ENCODE measurements at places on chromosomes 13 and 19.
A peak's percentile ranks its signal among the peaks of the same experiment; 100 is the strongest.

DNA sequence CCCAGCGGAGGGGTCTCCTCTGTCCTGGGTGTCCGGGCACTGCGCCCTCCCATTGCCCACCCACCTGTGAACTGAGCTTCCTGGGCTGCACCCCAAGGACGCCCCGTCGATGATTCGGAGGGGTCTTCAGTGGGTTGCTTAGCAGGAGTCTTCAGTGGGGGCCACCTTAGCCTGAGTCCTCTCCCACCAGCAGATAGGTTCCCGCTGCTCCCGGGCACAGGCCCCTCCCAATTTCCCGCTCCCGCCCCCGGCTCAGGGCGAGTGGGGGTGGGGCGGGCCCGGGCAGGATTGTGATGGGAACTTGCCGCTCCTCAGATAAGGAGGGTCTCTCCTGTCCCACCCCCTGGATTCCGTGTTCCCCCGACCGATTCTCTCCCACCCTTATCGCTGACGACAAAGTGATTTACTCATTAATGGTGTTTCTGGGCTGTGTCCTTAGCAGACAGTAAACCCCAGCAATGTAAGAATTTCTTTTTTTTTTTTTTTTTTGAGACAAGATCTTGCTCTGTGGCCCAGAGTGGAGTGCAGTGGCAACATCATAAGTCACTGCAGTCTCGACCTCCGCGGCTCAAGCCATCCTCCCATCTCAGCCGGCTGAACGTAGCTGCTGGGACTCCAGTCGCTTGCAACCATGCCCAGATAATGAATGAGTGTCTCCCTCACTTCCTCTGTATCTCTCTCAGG is 655 bp upstream of the S1PR5 start:
- peak; percentile 70 for DNase-seq

DNA sequence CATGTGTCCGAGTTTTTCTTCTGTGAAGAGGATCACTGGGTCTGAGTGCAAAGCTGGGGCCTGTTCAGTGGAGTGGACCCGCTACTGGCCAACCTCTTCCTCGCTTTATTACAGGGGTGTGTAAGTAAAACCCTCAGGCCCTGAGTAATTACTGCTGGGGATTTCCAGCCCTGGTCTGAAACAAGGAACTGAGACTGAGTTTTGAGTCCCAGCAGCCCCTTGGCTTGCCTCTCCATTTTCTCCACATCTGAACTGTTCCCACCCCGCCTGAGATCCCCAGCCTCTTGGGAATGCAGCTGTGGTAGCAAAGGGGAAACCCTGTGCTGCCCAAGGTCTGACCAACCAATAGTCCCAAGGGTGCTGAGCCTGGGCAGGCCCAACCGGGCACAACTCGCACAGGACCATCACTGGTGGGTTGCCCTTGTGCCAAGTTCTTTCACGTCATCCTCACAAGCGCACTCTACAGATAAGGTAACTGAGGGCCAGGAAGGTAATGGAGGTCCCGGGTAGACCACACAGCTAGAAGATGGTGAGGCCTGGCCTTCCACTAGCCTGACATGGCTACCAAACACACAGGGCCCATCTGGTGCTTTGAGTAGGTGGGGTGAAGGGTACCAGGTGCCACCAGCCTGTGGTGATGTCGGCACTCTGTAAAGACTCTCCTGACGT is 13.7 kb upstream of the SLC35E1 start:
- DNase-seq: peak; percentile 67

DNA sequence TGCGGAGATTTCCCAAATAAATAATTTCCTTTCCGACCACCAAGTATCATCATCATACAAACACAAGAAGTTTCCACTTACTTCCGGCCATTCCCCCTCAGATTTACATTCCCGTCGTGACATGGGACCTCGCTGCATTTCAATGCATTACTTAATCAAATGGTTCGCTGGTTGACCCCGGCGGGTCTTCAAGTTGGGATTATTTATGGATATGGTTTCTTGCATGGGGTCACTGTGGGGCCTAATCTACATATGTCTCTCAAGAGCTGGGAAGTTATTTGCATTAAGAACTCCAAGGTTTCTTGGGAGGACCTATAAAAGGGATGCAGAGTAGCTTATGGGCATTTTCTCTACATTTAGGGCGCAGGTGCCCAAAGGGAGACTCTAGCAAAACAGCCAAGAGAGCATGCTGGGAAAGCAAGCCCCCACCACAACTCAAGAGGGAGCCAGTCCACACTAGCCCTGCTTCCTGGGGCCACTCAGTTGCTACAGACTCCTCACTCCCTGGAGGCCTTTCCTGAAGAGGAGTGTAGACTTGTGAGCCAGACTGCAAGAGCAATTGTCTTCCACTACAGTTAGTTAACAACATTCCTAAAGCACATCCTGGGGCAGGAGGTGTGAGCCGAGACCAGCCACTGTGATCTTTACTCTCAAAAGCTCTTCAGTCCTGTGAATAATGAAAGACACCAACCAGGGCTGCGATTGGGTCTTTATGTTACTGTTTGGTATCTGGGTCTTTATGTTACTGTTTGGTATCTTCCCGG is 125.3 kb downstream of the KATNAL1 start:
- peak; percentile 31 for DNase-seq

DNA sequence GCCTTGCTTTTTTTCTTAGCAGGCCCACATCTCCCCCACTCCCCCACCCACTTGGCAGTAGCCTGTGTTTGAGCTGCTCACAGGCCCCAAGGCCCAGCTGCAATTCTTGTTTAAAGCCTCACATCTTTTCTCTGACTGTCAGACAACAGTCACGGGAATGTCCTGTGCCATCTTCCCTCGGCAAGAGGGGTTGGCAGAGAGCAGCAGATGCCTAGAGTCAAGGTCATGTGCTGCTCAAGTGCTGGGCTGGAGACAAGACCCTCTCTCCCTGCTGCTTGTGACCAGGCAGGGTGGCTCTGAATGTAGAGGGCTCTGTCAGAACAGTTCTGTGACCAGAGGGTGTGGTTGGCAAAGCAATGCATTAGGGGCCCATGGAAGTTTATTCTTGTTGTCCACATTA is 47.4 kb downstream of the BBC3 start:
- DNase-seq: no peak

GRCh38 chr13:113915786-113916329 is 52.0 kb upstream of the GAS6 start:
- no peak for DNase-seq

DNA sequence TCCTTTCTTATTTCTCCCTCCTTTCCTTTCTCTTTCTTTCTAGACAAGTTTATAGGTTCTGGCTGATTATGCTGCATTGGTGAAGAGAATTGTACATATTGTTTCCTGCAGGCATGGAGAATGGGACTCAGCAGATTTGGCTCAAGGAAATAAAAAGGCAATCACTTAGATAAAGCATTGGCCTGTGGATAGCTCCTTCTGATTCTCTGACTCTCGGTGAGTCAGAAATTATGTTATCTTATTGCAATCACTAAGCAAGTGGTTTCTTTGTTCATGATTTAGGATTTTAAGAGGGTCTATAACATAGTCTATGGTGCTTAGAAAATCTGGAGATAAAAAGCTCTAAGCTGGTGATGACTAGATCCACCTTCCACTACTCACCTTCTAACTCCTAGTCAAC is 54.0 kb upstream of the POSTN start:
- no peak for DNase-seq

DNA sequence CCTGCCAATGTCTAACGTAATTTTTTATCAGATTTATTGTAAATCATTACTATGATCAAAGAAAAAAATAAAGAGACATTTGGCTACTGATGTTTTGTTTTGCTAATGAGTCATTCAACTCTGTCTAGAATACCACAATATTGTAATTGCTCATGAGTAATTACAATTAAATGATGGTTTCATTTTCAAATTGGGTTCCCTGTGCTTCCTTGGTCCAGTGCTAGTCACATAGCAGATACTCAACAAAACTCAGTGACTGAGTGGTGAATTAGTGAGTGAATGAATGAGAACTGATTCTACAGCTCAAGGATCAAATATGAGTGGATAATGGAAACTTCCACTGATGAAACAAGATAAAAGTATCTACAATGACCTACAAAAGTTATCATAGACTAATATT is 304.7 kb downstream of the POU4F1 start:
- no peak for DNase-seq

- no peak for DNase-seq
These were observed 30.0 kb upstream of the ZNRF4 start for GRCh38 chr19:5425260-5425659.

DNA sequence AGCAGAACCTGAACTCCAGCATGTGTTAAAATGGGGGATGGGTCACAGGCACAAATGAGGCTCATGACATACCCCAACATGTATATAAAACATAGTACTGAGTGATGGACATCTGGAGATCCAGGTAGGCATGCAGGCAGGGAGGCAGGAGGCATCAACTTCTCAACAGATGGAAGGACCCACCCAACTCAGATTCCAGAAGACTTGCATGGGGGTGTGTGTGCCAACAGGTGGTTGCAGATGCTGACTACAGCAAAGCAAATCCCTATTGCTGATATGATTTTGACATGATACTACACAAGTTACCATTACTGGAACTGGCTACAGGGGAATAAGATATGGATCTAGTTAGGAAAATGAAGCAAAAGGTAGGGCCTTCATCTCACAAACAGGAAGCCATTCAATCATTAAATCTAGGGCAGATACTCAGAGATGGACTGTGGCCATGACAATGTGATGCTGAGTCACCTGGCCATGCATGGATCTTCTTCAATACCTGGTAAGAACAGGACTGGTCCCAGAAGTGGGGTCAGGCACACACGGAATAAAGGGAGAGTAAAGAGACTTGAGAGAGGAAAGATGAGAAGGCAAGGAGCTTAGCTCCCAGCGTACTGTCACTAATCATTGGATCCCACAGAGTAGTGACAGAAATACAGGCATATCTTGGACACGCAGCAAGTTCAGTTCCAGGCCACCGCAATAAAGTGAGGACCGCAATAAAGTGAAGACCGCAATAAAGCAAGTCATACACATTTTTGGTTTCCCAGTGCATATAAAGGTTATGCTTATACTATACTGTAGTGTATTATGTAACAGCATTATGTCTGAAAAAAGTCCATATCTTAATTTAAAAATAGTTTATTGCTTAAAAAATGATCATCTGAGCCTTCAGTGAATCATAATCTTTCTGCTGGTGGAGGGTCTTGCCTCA is 91.3 kb downstream of the USP12 start:
- no peak for DNase-seq

GRCh38 chr13:31072041-31072440 is 89.7 kb downstream of the HSPH1 start:
- DNase-seq: no peak

DNA sequence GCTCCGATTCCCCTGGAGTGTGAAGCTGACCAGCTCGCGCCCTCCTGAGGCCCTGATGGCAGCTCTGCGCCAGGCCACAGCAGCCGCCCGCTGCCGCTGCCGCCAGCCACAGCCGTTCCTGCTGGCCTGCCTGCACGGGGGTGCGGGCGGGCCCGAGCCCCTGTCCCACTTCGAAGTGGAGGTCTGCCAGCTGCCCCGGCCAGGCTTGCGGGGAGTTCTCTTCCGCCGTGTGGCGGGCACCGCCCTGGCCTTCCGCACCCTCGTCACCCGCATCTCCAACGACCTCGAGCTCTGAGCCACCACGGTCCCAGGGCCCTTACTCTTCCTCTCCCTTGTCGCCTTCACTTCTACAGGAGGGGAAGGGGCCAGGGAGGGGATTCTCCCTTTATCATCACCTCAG is 20.3 kb downstream of the CKM start:
- no peak for DNase-seq

DNA sequence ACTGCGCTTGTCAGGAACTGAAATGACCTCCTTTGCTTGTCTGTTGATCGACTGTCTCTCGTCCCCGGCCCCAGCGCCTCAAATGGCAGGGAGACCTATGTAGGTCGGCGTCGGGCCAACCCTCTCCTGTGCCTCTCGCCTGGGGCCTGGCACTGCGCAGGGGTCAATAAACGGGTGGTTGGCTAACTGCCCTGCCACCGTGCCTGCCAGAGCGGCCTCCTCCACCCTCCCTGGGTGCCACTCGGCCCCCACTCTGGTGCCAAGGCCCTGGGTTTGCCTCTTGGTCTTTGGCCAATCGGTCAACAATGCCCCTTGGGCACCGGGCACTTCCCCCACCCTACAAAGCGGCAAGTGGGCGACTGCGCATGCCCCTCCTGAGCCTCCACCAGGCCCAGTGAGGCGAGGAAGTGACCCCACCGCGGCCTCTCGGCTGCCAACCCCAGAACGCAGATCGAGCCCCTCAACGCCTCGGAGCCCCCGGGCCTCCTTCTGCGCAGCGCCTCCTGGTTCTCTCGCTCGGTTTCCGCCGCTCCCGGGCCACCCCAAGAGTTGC is 1.1 kb downstream of the KEAP1 start:
- DNase-seq: peak; percentile 86

- DNase-seq: no peak
These were observed 5.5 kb upstream of the METTL21C start for GRCh38 chr13:102700088-102701031.

GRCh38 chr13:26186995-26187394 is 35.1 kb downstream of the RNF6 start:
- no peak for DNase-seq

GRCh38 chr19:16025108-16026101 is 50.9 kb upstream of the TPM4 start:
- peak; percentile 48 for DNase-seq

- DNase-seq: no peak
These were observed 34.1 kb downstream of the TMEM255B start for GRCh38 chr13:113792886-113793717.

DNA sequence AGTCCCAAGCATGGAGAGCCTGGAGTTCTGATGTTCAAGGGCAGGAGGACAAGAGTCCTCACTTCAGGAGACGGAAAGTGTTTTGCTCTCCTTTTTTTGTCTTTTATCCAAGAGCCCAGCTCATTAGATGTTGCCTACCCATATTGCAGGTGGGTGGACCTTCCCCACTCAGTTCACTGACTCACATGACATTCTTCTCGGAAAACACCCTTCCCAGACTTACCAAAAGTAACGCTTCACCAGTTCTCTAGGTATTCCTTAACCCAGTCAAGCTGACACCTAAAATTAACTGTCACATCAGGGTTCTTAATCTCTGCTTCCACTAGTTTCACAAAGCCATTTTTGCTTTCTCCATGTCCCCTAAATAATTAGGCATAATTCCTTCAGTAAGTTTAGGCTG is 2215.4 kb upstream of the PCDH20 start:
- DNase-seq: no peak
